NCI-H2081 treated with DMSO at 0.1 percent for 48 hours (cell line): ENCODE measurements at places on chromosomes 16 and 17.

DNA sequence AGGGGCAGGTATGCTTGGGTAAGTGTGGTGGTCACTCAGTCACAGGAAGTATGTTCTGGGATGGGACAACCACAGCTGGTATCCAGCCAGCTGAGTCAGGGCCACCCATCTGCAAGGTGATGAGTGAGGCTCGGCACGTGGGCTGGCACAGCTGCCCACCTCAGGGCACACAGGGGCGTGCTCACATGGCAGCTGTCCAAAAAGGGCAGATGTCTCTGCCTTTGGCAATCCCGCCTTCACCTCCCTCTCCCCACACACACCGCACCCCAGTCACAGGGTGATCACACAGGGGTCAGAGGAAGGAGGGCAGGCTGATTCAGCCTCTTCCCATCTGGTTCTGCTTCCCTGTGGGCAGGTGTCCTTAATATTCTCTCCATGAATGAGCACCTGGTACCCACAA, 85.9 kb upstream of the TOB1 start:
- DNase-seq, result peak; percentile 78

GRCh38 chr17:36148559-36149295, 27.7 kb downstream of the TBC1D3B start:
- no peak for DNase-seq

DNA sequence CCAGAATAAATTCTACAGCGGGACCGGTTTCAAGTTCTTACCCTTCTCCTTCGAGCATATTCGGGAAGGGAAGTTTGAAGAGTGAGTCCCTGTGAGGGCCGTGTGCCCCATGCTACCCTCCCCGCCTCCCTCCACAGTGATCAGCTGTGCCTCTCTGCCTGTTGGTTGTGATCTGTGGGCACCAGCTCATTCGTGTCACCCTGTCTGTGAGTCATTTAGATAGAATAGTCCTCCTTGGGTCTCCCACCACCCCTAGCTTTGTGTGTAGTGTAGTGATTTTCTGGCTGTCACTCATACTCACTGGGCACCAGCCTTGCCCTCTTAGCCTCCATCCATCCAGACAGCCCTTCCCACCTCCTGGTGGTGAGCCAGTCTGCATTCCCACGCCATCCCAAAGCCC, 15.0 kb upstream of the NAGLU start:
- no peak for DNase-seq

- no peak for DNase-seq
These were observed 24.6 kb upstream of the GUCY2D start for GRCh38 chr17:7977805-7978204.

- DNase-seq, result no peak
These were observed 1.1 kb downstream of the GPS2 start for GRCh38 chr17:7313890-7314718.

GRCh38 chr17:1487939-1488825, 4.3 kb downstream of the MYO1C start:
- DNase-seq, result no peak

DNA sequence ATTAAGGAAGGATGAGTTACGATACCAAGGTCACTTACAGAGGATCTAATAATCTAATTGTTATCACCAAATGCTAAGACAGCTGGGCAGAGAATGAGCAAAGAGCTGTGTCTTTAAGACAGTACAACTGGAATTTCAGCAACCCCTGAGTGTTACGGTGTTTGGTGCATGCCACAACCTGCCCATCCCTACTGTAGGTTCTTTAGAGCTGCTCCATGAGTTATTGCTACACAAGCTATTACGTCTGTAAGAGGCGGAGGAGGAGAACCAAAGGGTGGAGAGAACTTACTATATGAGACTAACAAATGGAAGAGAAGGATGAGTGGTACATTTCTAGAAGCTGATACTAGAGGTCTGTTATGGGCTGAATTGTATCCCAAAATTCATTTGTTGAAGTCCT, 14.2 kb upstream of the C17orf78 start:
- DNase-seq, result no peak

- no peak for DNase-seq
These were observed 50.2 kb upstream of the SDK2 start for GRCh38 chr17:73694491-73694890.

GRCh38 chr16:1706386-1707192, 594 bp downstream of the MAPK8IP3 start:
- DNase-seq, result no peak

DNA sequence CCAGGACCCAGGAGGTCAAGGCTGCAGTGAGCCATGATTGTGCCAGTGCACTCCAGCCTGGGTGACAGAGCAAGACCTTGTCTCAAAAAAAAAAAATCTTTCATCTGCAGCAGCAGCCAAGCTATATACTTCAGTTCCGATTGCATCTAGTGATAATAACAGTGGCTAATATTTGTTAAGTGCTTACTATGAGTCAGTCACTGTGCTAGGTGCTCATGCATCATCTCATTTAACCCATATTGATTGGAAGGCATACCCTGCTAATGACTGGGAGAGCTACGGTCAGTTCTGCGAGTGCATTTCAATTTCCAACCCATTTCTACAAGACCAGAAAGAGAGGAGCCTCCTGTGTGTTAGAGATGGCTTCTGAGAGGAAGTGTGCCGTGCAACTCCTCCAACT, 7.7 kb upstream of the TUBG2 start:
- DNase-seq, result no peak

- no peak for DNase-seq
These were observed 1.2 kb upstream of the ZFHX3 start for GRCh38 chr16:73049091-73049490.

DNA sequence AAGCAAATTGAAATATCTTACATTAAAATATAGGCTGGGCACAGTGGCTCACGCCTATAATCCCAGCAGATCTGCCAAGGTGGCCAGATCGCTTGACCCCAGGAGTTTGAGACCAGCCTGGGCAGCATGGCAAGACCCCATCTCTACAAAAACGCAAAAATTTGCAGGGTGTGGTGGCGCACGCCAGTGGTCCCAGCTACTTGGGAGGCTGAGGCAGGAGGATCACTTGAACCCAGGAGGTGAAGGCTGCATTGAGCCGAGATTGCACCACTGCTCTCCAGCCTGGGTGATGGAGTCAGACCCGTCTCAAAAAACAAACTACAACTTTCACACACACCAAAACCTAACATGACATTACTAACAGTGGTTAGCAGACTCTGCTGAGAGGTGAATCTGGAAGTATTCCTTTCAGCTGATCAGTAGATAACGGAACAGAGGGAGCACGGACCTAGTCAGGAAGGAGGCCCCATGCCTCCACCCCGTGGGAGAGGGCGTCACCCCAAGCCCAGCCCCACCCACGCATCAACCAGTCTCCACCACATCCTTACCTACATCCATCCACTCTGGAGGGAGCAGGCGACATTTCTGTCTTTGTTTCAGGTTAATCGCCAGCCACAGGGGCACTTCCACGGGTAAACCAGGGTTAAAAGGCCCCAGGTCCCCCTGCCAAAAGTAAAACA, 1.7 kb downstream of the GINS2 start:
- no peak for DNase-seq

DNA sequence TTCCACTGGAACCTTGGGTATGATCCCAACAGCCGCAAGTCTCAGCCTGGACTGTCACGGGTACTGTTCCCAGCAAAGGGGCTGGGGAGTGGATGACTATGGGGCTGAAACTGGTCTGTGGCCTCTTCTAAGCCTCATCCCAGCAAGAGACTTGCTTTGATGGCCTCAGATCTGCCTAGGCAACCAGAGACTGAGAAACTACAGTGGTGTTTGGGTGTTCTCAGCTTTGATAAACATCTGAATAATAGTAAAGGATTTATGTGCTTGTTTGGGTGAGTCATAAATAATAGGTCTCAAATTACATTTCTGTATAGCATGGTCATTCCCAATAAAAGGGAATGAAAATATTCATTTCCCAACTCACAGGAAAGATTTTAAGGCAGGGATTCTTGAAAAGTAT, 30.2 kb upstream of the ULK2 start:
- DNase-seq, result no peak

DNA sequence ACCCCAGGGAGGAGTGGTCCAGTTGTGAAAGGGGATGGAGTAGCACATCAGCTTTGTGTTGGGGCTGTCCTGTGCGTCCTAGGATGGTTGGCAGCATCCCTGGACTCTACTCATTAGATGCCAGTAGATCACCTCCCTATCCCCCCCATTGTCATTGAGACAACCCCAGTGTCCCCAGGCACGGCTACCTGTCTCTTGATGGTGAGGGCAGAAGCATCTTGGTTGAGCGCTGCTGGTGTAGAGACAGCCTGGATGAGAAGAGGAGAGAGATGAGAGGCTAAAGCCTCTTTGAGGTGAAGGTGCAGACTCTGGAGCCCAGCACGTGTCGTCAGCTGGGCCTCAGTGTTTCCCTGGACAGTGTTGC, 55.4 kb downstream of the TNFRSF13B start:
- no peak for DNase-seq

GRCh38 chr16:47612711-47613110, 151.6 kb downstream of the PHKB start:
- DNase-seq, result no peak

- DNase-seq, result no peak
These were observed 693.0 kb upstream of the SOX9 start for GRCh38 chr17:71427801-71428200.

DNA sequence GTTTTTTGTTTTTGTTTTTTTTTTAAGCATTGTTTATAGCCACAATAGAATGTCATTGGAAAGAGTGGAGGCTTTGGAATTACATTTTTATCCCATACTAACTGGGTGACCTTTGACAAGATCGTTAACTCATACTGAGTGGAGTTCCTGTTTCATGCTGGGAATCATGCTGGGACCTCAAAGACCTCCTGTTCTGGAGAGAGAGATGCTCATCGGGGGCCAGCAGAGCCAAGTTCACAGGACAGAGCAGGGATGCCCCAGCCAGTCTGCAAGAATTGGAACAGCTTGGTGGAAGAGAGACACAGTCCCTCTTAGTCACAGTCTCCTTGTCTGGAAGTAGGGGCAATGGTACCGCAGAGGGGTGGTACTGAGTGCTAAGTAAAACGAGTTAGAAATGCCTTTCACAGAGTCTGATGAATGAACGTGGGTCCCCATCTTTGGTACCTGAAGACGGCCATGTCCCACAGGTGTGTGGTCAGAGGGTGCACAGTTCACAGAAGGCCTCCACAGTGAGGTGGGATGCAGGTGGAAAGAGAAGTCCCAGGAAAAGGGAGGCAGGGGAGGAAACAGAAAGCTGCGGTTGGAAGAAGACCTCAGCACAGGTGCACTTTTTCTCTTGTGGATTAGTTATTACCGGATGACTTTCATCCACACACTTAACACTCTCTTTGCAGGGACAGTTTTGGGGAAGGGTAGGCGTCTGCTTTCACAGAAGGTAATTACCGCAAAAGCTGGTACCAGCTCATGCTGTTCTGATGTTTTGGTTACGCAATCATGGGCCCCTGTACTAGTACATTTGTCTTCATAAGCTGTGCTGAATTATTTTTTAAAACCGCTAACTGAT, 147.8 kb downstream of the PRKCA start:
- DNase-seq, result no peak

DNA sequence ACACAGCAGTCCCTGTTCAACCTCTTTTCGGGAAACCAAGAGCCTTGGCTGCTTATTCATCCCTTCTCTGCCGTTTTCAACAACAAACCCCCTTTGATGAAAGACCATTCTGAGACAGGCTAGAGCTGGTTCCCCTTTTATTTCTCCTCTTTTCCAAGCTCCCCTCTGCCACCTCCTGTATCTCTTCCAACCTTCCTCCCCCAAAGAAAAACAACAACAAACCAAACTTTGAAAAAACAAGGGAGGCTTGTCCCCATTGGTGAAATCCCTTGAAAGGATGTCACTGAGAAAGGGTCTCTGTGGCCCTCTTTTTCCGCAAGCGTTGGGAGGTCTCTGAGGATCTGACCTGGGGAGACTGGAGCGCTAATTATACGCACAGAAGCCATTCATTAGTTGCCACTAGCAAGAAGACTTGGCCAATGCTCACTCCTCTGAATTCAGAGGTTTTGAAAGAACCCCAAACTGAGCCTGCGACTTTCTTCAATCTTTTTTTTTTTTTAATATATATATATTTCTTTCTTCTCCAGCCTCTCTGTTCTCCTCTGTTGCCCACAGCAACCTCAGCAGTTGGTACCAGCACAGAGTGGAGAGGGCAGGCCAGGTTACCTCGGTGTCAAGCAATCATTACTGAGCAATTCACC, 101.4 kb downstream of the PITPNC1 start:
- DNase-seq, result no peak

DNA sequence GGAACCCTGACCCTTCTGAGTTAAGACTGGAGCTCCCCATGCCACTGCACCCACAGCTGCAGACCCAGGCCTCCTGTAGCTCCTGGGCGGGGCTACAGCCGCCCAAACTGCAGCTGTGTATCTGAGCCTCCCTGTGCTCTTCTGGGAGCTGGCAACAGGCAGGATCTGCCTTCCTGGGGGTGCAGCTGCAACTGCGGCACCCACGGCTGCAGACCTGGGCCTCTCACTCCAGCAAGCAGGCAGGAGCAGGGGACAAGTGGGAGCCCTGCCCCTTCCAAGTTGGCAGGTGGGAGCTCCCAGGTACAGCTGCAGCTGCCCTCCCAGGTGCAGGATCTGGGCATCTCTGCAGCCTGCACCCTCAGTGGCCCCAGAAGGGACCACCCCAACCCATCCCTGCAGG, 41.5 kb downstream of the SPACA3 start:
- DNase-seq, result no peak

DNA sequence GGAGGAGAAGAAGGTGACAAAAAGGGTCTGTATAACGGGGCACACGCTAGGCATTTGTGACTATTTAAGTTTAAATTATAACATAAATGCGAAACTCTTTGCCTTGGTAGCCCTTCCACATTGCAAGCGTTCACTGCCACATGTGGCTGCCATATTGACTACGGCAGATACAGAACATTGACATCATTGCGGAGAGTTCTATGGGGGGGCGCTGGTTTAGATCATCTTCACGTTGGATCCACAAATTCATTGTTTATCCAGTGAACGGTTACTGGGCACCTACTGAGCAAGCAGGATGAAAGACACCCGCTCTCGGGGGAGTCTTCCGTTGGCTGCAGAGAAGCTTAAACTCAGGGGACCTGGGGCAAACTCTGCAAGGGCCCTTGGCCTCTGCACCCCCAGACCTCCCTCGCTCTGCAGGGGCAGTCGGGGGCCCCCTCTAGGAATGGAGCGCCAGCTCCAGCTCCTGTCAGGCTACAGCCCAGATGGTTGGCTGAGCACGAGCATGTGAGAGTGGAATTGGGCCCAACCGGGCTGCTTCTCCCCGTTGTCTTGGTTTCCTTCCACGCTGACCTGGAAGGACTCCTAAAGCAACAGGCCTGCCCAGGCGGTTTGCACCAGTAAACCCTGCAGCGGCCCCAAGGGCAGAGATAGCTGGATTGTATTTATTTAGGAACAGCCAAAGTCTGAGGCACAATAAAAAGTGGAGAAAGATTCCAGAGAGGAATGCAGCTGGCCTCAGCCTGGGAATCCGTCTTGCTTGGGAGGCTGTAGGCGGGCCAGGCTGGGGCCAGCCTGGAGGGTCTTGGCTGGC, 172.2 kb downstream of the SEC14L1 start:
- DNase-seq, result no peak
